CD14-positive monocyte (primary cell): ENCODE measurements at places on chromosomes 4 and X. TPM values are rescaled to one million over a fixed set of nuclear protein-coding genes. Genes with fewer than 3 reads are reported as not detected.

DNA sequence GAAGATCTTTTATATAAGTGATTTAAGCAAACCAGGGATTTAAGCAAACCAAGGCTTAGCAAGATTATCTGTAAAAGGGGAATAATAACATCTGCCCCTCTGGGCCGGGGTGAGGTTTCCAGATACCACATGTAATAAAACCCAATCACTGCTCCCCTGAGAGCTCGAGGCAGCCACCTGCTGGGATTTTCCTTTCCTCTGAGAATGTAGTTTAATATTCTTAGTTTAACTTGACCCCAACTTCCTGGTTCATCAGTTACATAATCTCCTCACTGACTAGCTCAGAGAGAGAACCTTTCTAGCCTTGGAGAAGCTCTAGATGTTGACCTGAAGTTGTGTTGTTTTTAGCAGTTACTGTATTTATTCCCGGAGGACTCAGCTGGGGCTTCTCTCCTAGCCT, 322.4 kb downstream of the ARHGAP10 start:
- no peaks in the 10 kb centered on the region for H3K36me3 ChIP-seq
- no peak overlapping the region for H3K4me3 ChIP-seq
- H3K27ac ChIP-seq: no peak overlapping the region
- DNase-seq: no peak

DNA sequence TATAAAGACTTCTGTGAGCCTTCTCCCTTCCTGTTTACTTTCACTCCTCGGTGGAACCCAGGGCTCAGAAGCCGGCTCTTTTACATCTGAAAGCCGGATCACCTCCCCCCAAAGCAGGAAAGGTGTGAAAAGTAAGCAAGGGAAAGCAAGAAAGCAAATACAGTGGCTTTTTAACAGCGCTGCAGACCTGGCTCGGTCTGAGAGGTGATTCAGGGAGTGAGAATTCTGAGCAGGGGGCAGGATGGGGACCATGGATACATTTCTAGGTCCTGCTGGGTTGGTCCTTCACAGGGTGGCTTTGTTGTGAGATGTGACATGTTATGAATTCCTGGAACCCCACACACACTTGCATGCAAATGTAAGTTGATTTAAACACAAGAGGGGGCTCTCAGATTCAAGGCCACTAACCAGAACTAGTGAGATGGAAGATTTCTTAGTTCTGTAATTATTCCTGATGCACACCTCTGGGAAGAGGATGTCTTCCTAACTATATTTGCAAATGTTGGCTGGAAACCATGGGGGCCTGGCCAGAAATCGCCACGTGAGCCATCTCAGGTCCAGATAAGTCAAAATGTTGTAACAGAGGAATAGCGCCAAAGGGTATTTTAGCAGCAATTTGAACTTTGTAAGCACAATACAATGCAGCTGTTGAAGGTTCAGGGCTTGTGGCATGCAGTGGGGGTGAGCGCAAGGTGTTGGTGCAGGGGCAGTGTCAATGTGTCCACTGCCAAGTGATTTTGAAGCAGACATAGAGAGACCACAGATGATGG, 670.1 kb upstream of the LCORL start:
- H3K4me1 ChIP-seq: no peaks in the 10 kb centered on the region
- H3K27ac ChIP-seq: no peak overlapping the region
- H3K4me3 ChIP-seq: no peak overlapping the region
- no peak for DNase-seq
- no peaks in the 10 kb centered on the region for H3K27me3 ChIP-seq
- H3K36me3 ChIP-seq: no peaks in the 10 kb centered on the region

- H3K27me3 ChIP-seq: peaks cover 15% of the 10 kb centered on the region
- peak overlapping the region; percentile 75 for H3K27ac ChIP-seq
- H3K4me1 ChIP-seq: peaks cover 29% of the 10 kb centered on the region
- H3K36me3 ChIP-seq: no peaks in the 10 kb centered on the region
- peak; percentile 95 for DNase-seq
These were observed 220.4 kb downstream of the SPRY1 start for GRCh38 chr4:123616951-123617461.

- H3K27me3 ChIP-seq: no peaks in the 10 kb centered on the region
- no peaks in the 10 kb centered on the region for H3K4me1 ChIP-seq
- no peaks in the 10 kb centered on the region for H3K36me3 ChIP-seq
- no peak overlapping the region for H3K27ac ChIP-seq
- no peak for DNase-seq
These were observed 40.6 kb downstream of the ARHGAP10 start for GRCh38 chr4:147772459-147772969.

- no peak for DNase-seq
- peaks cover 83% of the 10 kb centered on the region for H3K4me1 ChIP-seq
- peak overlapping the region; percentile 88 for H3K4me3 ChIP-seq
- peak overlapping the region; percentile 93 for H3K27ac ChIP-seq
These were observed 2.0 kb downstream of the DDX3X start for GRCh38 chrX:41335958-41336331.

DNA sequence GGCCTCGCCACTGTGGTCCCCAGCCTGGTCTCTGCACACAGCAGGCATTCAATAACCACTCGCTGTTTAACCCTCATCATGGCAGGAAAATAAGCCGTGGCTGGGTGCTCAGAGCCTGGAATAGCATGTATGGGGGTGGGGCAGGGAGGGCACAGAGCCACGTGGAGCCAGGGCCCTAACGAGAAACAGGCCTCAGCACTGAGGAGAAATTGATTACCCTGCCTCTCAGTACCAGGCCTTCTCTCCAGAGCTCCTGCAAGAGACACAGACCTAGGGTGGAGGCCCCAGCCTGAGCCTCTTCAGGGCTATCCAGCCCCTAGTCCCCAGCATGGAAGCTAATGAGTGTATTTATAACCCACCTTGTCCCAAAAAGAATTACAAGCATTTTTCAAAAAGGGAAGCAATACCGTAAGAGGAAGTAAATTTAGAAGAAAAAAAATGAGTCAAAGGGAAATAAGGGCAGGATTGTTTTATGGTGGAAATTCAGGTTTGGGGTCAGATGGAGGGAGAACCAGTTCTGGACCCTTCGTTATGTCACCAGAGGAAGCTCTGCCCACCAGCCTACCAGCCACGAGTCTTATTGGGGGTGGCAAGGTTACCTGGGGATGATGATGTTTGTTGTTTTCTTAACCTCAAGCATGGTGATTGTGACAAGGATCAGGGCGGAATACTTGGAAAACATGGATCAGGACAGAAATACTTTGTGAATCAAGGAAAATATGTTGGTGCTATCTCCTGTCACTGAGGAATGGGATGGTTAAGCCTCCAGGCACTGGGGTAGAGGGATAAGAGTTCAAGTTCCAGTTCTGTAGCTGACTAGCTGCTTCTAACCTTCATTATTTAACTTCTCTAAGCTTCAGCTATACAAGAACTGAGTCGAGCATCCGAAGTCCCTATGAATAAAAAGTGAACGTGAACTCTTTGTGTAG, 101.9 kb upstream of the RBPJ start:
- H3K27me3 ChIP-seq: no peaks in the 10 kb centered on the region
- peak; percentile 66 for DNase-seq
- no peak overlapping the region for H3K4me3 ChIP-seq
- peaks cover 28% of the 10 kb centered on the region for H3K4me1 ChIP-seq
- no peaks in the 10 kb centered on the region for H3K36me3 ChIP-seq
- peak overlapping the region; percentile 99 for H3K27ac ChIP-seq

Gene TLR1
- 62.2 TPM for polyA plus RNA-seq

Gene CDS1
- polyA plus RNA-seq: 0.12 TPM

GRCh38 chr4:39706741-39707511, 9.0 kb downstream of the UBE2K start:
- no peak for DNase-seq
- peaks cover 21% of the 10 kb centered on the region for H3K36me3 ChIP-seq
- no peaks in the 10 kb centered on the region for H3K27me3 ChIP-seq
- no peak overlapping the region for H3K27ac ChIP-seq
- H3K4me1 ChIP-seq: peaks cover 7% of the 10 kb centered on the region
- no peak overlapping the region for H3K4me3 ChIP-seq

Gene PARM1
- 0.13 and 0.27 TPM in 2 replicates for polyA plus RNA-seq

Gene MAGEB5
- not detected for polyA plus RNA-seq

Gene GLOD5
- not detected for polyA plus RNA-seq

Gene LDB2
- polyA plus RNA-seq: not detected

DNA sequence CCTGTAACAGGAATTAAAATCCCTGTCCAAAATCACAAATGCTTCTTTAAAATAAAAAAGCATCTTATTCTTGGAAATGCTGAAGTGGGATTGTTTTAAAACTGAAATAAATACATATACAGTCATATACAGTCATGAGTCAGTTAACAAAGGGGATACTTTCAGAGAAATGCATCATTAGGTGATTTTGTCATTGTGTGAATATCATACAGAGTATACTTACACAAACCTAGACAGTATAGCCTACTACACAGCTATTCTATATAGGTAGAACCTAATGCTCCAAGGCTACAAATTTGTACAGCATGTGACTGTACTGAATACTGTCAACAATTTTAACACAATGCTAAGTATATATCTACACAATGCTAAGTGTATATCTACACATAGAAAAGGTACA, 104.3 kb downstream of the BRWD3 start:
- DNase-seq: no peak
- H3K4me3 ChIP-seq: no peak overlapping the region
- H3K36me3 ChIP-seq: peaks cover 23% of the 10 kb centered on the region
- no peak overlapping the region for H3K27ac ChIP-seq
- no peaks in the 10 kb centered on the region for H3K4me1 ChIP-seq
- H3K27me3 ChIP-seq: no peaks in the 10 kb centered on the region

Gene EGFL6
- polyA plus RNA-seq: not detected

Gene MAGEA1
- polyA plus RNA-seq: not detected

Gene IL2RG
- 48.3 TPM for polyA plus RNA-seq

GRCh38 chrX:85963736-85964135, 83.6 kb downstream of the CHM start:
- H3K4me1 ChIP-seq: no peaks in the 10 kb centered on the region
- no peak for DNase-seq
- no peak overlapping the region for H3K27ac ChIP-seq
- H3K27me3 ChIP-seq: no peaks in the 10 kb centered on the region
- no peak overlapping the region for H3K4me3 ChIP-seq
- no peaks in the 10 kb centered on the region for H3K36me3 ChIP-seq

DNA sequence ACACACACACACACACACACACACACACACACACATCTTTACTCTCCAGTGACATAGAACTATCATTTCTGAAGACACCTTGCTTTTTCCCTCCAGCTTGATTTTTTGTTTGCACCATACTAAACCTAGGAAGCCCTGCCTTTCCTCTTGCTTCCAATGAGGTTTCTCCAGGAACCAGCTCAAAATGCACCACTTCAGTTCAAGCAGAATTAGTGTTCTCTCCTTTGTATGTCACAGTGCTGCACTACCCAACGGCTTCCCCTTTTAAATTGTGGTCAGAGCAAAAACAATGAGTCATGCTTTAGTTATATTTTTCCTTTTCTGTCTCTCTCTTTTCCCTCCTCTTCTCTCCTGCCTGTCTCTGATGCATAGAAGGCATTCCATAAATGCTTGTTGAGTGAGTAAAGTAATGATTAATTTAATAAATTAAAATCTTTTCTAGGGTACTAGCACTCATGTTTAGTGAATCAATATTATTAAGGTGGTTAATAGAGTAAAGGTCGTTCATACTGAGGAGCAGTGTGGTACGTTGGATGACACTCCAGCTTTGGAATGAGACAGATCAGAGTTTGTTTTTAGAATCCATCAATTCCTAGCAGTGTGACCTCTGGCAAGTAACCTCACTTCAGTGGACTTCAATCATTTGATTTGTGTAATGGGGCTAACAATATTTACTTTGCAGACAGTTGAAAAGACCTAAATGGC, 5.9 kb downstream of the RTL3 start:
- DNase-seq: peak; percentile 51
- H3K27ac ChIP-seq: no peak overlapping the region
- no peaks in the 10 kb centered on the region for H3K36me3 ChIP-seq
- peak overlapping the region; percentile 7 for H3K4me3 ChIP-seq
- H3K4me1 ChIP-seq: peaks cover 51% of the 10 kb centered on the region
- H3K27me3 ChIP-seq: no peaks in the 10 kb centered on the region

- H3K27me3 ChIP-seq: no peaks in the 10 kb centered on the region
- H3K4me3 ChIP-seq: peak overlapping the region; percentile 72
- no peaks in the 10 kb centered on the region for H3K36me3 ChIP-seq
- peak overlapping the region; percentile 79 for H3K27ac ChIP-seq
These were observed 29.6 kb upstream of the SPON2 start for GRCh38 chr4:1201851-1202525.

- no peaks in the 10 kb centered on the region for H3K27me3 ChIP-seq
- no peaks in the 10 kb centered on the region for H3K36me3 ChIP-seq
- H3K27ac ChIP-seq: no peak overlapping the region
- no peaks in the 10 kb centered on the region for H3K4me1 ChIP-seq
These were observed 129.2 kb downstream of the KLHL13 start for GRCh38 chrX:117987373-117987772.

- H3K27me3 ChIP-seq: no peaks in the 10 kb centered on the region
- no peak overlapping the region for H3K4me3 ChIP-seq
- no peaks in the 10 kb centered on the region for H3K36me3 ChIP-seq
- no peak for DNase-seq
- no peaks in the 10 kb centered on the region for H3K4me1 ChIP-seq
These were observed 57.7 kb upstream of the TENM3 start for GRCh38 chr4:182185491-182185890.

DNA sequence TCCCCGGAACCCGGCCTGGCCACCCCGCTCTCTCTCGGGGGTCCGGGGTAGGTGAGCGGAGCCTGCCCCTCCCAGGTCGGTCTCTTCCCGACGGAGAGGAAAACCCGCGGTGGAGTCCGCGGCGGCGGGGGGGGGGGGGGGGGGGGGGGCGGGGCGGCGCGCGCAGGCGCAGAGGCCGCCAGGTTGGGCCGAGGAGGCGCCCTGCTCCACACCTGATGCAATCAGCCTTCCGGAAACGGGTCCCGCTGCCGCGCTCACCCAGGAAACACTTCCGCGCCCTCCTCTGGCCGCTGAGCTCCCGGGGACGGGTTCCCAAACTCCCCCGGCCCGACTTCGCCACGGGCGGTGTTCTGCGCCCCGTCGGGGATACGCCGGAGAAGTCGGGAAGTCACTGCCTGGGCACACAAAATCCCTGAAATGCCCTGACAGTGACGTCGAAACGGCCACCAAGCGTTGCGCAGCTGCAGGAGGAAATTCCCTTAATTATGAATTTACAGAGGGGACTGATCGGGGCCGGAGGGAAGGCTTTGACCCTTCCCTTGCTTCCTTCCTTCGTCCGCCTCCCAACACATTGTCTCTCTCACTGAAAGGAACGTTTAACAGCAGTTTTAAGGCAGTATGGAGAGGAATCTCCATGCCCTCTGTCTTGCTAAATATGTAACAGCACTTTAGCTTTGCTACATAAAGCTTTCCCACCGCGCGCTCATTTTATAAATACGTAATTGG, 2.1 kb upstream of the APBB2 start:
- peaks cover 25% of the 10 kb centered on the region for H3K4me1 ChIP-seq
- peak; percentile 70 for DNase-seq
- peak overlapping the region; percentile 34 for H3K4me3 ChIP-seq
- no peak overlapping the region for H3K27ac ChIP-seq

- no peak overlapping the region for H3K4me3 ChIP-seq
- no peak for DNase-seq
- H3K27ac ChIP-seq: no peak overlapping the region
- no peaks in the 10 kb centered on the region for H3K27me3 ChIP-seq
These were observed 28.2 kb downstream of the ANXA5 start for GRCh38 chr4:121668368-121669162.
